MV-4-11 (cell line): ENCODE measurements at places on chromosomes 7 and 10.

- peak; percentile 13 for DNase-seq
These were observed 6.9 kb downstream of the FAM241B start for GRCh38 chr10:69636626-69637605.

- DNase-seq = no peak
These were observed 51.9 kb upstream of the CFAP46 start for GRCh38 chr10:132994185-132994796.

DNA sequence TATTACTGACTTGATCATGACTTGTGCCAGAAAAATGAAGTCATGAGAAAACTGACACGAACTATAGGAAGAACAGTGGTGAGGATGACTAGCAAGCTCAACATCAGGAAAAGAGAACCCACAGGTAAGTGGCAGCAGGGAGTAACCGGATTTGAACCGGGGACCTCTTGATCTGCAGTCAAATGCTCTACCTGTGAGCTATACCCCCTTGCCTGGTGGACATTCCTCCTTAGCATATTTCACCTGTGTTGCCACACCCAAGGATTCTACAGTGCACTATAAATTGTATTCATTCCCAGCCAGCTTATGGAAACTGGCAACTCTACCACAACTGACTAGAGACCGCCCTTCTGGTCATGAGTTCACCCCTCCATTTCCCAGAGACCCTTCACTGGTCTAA is 97.5 kb upstream of the ZNF746 start:
- DNase-seq = no peak

DNA sequence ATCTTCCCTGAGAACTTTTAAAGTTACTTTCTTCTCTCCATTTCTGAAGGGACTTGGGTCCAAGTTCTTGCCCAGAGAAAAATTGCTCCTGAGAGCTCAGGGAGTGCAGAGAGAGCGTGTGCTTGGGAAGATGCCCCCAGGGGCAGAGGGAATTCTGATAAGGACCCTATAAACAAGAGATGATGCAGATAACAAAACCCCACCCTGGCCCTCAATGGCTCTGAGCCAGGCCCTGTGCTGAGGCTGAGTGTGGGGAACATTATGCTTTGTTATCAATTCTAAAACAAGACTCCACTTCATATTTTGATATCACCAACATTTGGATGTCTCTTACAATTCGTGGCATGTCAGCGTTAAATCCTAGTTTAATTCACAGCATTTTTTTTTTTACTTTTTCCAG is 34.4 kb upstream of the HABP2 start:
- DNase-seq = no peak

GRCh38 chr10:110644598-110645462 is 694 bp downstream of the RBM20 start:
- no peak for DNase-seq

DNA sequence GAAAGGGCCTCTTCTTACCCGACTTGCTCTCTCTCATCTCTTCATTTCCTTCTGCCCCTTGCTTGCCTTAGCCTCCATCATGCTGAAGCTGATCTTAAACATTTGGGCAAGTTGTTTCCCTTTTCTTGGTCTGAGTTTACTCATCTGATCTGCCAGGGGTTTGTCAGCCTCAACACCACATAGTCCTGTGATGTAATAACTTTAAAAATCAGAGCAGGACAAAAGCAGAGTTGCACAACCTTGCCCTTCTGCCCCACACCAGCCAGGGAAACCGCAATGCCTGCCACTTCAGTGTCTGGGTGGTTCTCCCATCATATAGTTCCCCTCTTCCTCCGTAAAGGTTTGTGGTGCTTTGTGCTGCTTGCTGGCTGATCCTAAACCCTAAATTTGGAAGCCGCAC is 9.9 kb upstream of the LIPM start:
- peak; percentile 98 for DNase-seq

DNA sequence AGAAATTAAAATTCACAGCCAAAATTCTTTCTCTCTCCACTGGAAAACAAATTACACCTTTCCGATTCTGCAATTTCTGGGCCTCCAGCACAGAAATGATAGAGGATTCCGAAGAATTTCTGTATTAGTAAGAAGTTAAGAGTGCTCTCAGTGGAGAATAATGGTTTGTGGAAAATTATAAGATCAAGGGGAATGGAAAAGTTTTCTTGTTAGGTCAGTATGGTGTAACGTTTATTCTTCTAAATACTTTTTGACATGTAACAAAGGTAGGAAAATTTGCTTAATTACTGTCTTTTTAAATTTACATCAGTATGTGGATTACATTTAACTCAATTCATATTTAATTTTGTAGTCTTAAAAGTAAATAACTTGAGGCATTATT is 288.3 kb upstream of the NFE2L3 start:
- DNase-seq = no peak

DNA sequence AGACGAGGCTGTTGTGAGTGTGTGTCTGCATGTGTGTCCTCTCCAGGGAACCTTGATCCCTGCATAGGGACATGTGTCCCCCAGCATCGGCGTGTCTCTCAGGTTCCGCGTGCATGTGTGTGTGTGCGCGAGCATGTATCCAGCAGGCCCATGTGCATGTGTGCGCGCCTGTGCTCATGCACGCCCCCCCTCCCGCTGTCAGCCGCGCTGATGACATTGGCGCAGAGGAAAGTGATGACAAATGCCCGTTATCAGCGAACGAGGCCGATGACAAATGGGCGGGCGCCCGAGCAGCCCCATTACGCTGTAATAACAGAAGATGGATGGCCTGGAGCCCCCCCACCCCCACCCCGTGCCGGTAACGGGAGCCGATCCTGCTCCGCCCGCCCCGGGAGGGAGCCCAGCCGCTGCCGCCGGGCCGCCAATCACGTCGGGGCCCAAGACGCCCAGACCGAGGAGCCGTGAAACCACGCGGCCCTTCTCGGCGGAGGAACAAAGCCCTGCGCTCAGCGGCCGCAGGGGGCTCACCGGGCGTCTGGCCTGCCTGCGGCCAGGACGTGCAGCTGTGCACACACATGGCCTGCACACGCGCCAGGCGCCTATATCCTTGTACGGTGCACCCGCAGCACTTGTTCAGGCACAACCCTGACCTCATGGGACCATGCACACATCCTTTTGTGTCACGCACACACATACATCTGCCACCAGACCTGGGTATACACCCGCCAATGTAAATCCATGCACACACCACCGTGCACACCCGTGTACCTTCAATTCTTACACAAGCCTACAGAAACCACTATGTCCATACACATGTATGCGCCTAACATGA is 21.5 kb downstream of the POLL start:
- DNase-seq = peak; percentile 43

DNA sequence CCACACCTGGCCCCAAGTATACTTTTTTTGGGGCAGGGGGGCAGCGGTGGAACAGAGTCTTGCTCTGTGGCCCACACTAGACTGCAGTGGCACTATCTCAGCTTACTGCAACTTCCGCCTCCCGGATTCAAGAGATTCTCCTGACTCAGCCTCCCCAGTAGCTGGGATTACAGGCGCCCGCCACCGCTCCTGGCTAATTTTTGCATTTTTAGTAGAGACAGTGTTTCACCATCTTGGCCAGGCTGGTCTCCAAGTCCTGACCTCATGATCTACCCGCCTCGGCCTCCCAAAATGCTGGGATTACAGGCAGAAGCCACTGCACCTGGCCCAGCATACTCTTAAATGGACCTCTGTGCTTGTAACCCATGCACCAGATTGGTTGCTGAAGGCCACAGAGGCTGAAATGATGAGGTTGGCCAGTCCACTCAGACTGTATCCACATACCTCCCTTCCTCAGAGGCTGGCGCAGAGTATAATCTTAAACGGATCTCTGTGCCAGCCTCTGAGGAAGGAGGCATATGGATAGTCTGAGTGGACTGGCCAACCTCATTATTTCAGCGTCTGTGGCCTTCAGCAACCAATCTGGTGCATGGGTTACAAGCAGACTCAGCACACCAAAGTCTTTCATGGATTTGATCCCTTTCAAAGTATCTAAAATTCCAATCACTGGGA is 3.0 kb downstream of the CALN1 start:
- DNase-seq = no peak

GRCh38 chr7:45699015-45699309 is 124.8 kb downstream of the ADCY1 start:
- DNase-seq = no peak

- DNase-seq = no peak
These were observed 208.0 kb downstream of the KCND2 start for GRCh38 chr7:120480930-120481329.

DNA sequence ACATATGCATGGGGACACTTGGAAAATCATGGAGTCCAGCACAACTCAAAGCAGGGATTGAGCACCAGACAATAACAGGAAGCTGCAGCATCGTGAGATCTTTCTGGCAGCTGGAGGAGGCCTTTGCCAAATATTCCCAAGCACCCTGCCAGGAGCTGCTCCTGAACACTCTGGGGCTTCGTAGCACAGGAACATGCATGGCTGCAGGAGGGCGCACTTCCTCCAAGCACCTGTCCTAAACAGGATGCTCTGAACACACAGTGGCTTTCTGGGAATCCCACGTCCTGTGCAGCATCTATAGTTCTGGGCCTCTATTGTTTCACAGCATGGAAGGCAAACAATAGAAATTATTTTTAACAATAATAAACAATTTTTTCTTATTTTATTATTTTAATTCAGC is 4.1 kb downstream of the ABLIM1 start:
- no peak for DNase-seq

DNA sequence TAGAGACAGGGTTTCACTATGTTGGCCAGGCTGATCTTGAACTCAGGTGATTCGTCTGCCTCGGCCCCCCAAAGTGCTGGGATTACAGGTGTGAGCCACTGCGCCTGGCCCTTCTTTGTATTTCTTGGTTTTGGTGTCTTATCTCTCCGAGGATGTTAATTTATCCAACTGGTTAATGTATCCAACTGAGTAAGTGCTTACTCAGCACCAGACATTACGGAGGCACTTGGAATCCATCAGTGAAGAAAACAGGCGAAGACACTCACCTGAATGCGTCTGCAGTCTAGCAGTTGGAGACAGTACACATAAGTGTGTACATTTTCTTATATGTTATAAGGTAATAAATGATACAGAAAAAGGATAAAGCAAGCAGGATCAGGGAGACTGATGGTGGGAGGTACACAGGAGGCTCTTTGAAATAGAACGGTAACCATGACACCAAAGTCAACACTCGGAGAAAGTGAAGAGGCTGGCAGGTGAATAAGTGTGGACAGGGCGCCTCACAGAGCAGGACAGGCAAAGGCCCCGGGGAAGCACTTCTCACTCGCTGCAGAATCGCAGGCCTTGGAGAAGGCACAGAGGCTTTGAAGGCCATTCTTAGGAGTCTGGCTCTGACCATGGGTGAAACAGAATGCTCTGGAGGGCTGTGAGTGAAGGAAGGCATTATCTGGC is 73.1 kb downstream of the LANCL2 start:
- DNase-seq = no peak

GRCh38 chr10:43093423-43094076 is 16.7 kb downstream of the RET start:
- DNase-seq = peak; percentile 40

- DNase-seq = no peak
These were observed 55.2 kb upstream of the TNRC18 start for GRCh38 chr7:5478568-5479430.

DNA sequence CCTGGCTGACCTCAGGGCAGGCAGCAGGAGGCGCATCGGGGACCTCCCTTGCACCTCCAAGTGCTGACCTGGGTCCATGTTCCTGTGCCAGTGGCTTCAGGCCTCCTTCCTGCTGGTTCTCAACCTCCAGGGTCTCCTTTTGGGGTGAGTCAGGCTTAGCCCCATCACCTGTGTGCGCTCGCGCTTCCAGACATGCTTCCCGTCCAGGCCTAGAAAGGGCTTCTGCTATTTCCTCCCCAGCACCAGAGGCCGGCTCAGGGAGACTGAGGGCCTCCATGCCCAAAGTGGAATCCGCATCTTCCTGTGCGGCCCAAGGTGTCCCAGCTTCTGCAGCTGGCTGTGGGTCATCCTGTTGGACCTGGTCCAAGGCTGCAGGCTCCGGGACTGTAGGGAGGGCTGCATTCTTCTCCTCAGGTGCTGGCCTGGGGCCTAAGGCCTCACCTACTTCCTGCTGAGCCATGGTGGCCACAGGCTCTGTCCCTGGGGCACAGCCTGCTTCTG is 5.9 kb downstream of the NACAD start:
- DNase-seq = no peak

DNA sequence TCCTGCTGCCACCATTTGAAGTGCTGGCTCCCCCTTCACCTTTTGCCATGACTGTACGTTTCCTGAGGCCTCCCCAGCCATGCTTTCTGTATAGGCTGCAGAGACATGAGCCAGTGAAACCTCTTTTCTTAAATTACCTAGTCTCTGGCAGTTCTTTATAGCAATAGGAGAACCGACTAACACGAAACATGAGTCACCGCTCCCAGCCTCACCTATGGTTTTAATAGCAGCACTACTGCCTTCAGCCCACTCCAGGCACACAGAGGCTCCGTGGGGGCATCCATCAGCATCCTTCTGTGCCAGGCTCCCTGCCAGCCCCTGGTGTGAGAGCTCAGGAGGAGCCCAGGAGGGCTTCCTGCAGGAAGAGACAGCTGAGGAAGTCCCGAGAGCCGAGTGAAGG is 5.5 kb upstream of the ZNF316 start:
- DNase-seq = no peak

DNA sequence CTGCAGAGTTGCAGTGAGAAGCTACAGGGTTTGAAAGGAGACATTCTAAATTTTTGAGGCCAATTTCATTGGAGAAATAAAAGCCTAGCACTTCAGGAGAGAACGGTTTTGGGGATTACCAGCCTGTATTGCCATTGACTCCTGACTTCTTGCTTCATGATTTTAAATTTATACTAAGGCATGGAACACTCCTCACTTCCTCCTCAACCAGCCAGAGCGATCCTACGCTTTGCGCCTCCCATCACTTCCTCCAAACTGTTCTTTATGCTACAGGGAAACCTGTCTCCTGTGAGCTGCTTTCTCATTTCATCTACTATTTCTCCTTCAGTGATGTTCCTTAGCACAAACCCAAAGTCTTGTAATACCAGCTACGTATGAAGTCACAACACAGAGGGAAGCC is 495.1 kb downstream of the SUGCT start:
- peak; percentile 14 for DNase-seq

DNA sequence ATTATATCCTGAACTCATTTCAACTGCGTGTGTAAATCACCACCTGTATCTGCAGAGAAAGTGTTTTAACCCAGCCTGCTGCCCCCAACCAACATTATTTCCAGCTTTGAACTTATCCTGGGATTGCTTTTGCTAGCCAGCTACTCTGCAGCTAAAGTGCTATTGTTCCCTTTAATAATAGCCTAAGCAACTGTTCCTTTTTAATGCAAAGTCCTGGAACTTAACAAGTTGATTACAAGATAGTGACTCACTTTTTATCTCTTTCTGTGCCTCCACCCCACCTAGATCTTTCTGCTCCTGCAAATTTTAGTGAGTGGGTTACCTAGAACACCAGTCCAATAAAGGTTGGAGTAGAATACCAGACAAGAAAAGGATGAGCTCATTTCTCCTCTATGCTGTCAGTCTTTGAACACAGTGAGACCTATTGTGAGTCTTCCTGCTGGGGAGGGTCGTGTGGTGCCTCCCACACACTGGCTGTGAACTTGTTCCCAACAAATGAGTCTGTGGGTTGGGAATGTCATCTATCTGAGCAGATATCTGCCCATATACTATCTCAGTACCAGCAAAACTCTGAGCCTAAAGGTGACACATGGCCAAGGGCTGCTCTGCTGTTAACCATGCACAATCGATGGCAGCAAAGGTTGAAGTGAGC is 137.7 kb downstream of the FAM204A start:
- DNase-seq = no peak
